ENCODE measurements at places on chromosomes 3 and 15.

- DNase-seq = no peak
Observed at GRCh38 chr15:55253580-55253979, 36.0 kb downstream of the RAB27A start.

GRCh38 chr3:169145540-169146178 is 517.9 kb downstream of the MECOM start:
- DNase-seq = no peak

DNA sequence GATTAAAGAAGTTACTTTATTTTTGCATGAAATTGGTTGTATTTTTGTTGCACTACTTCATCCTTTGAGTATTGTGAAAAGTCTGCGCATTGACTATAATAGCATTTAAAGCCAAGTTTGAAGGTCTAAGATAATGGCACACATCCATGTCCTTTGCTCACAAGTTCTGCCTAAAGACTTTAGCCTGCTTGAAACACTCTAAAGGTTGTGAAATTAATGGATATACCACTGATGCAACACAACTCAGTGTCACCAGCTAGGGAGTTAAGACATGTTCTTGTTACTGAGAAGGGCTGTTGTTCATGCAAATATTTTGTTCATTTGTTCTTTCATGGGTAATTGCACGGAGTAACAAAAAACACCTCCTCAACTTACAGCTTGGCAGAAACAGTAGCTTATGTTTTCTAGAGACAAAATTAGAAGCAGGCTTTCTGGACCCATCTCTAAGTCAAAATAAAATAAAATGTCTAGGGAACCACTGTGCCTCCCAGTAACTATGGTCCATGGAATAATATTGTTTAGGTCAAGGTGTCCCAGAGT is 83.9 kb downstream of the PPARG start:
- no peak for DNase-seq

DNA sequence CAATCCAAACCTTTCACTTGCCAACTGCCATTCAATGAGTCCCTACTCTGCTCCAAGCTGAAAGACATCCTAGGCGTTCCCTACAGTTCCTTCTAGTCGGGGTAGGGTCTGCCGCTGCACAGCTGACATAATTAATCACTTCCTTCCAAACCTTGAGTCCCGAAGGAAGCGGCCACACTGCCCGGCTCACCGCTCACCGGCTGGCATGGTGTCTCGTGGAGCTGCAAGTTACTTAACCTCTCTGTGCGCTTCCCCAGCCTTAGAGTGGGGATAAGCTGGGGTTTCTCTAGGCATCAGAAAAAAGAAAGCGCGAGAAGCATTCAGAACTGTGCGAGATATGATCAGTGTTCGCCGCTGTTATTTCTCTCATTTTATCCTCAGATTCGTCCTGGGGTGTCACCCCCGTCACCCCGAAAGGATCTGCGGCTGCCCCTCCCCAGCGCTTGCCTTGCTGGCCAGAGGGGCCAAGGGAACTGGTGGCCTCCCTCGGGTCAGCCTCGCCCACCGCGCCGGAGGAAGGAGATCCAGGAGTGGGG is 748 bp downstream of the MRPS25 start:
- no peak for DNase-seq

- DNase-seq = peak; percentile 94
Observed at GRCh38 chr3:52670621-52671521, 14.8 kb downstream of the PBRM1 start.

DNA sequence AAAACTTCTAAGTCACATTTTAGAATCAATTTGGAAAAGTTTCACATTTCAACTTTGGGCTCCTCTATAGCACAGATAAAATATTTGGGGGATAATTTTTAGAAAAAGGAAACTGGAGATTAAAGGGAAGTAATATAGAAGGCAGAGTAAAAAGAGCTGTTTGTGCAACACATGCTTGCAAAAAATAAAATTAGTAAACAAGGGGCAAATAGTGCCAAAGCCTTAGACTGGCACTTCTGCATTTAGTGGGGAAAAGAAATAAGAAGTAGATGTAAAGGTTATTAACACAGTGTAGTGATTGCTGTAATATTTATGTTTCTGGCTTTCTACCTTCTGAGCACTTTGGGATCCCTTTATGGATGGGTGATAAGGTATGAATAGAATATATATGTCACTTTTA is 246.6 kb downstream of the CBLB start:
- DNase-seq = no peak

DNA sequence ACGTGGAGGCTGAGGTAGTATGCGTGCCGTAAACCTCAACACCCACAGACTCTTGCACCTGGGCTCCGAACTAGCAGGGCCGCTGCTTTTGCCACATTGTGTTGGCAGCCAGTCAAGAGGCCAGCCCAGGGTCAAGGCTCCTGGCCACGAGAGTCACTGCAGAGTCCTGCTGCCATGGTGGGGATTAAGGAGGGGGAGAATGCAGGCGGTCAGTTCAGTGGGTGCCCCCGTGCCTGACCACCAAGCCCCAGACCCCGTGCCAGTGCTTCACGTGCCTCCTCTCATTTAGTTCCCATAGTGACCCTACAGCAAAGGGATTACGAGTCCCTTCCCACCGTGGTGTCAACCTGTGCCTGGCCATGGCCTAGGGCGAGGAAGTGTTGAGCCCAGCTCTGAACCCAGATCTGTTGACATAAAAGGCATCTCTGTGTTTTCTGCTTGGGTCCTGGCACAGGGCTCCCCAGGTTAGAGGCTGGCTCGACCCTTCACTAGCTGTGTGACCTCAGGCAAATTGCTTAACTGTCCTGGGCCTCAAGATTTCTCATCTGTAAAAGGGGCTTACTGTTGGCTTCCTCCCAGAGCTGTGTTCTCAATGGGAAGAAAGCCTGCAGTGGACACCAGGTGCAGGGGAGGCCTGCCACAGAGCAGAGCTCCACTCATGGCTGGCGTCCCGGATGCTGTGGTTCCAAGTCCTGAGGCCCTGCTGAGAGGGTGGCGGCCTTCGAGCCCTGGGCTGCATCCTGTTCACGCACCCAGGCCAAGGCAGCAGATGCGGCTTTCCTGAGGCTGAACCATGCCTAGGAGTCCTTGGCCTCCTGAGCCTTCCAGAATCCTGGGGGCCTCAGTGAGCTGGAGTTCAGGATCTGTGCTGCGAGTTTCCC is 32.8 kb downstream of the FBLN2 start:
- DNase-seq = no peak

DNA sequence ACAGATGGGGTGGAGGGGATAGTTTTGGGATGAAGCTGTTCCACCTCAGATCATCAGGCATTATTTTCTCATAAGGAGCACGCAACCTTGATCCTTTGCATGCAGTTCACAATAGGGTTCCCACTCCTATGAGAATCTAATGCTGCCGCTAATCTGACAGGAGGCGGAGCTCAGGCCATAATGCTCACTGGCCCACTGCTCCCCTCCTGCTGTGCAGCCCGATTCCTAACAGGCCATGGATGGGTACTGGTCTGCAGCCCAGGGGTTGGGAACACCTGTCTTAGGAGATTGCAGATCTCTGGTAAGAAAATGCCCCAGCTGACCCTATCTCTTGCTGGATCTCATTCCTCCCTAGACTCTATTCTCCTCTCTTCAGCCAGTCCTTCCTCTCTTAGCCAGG is 6.8 kb downstream of the CSTA start:
- DNase-seq = no peak

DNA sequence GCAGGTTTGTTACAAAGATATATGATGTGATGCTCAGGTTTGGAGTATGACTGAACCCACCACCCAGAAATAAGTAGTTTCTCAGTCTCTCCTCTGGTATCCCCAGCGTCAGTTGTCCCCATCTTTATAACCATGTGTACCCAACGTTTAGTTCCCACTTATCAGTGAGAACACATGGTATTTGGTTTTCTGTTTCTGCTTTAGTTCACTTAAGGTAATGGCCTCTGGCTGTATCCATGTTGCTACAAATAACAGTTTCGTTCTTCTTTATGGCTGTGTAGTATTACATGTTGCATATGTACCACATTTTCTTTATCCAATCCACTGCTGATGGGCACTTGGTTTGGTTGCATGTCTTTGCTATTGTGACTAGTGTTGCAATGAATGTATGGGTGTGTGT is 132.3 kb downstream of the LMLN start:
- no peak for DNase-seq

DNA sequence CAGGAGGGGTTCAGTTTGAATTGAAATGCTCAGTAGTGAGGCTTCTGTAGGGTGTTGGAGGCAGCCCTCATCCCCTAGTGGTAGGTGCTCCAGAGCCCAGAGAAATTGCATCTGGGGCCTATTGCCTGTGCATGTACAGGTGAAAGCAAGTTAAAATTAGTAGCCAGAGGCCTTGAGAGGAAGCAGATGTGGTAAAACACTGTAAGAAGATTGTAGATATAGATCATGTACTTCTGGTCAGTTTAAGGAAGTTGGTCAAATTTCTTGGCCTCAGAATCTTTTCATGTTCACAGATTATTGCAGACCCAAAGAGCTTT is 34.6 kb downstream of the IGSF10 start:
- peak; percentile 17 for DNase-seq
